ENCODE measurements at places on chromosomes 13 and 19.

DNA sequence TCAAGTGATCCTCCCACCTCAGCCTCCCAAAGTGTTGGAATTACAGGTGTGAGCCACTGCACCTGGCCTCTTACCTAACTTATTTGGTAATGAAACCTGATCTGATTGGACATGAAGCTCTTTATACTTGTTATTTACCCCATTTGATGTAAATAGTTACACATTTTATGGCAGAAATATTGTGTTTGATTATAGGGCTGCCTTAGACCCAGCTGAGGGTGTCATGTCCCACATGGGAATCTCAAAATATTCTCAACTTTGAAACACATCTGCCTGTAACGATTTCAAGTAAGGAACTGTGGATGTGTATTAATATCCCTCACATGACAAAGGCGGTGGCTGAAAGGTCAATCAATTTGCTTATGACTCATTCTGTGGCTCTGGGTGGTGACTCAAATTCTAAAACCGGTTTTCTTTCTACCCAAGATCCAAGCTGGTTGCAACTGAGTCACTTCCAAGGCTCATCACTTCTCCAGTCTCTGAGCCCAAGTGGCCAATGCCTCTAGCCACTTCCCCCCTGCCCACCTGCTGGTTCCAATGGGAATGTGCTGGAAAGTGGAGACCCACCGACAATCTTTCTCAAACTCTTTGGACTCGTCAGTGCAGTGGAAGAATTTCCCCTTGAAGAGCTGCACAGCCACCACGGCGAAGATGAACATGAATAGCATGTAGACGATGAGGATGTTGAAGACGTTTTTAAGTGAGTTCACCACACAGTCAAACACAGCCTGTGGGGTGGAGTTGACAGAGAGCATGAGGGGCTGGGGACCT, 110.9 kb downstream of the IER2 start:
- DNase-seq: peak; percentile 84

- DNase-seq: no peak
Observed at GRCh38 chr13:24851546-24851945, 87.6 kb downstream of the RNF17 start.

DNA sequence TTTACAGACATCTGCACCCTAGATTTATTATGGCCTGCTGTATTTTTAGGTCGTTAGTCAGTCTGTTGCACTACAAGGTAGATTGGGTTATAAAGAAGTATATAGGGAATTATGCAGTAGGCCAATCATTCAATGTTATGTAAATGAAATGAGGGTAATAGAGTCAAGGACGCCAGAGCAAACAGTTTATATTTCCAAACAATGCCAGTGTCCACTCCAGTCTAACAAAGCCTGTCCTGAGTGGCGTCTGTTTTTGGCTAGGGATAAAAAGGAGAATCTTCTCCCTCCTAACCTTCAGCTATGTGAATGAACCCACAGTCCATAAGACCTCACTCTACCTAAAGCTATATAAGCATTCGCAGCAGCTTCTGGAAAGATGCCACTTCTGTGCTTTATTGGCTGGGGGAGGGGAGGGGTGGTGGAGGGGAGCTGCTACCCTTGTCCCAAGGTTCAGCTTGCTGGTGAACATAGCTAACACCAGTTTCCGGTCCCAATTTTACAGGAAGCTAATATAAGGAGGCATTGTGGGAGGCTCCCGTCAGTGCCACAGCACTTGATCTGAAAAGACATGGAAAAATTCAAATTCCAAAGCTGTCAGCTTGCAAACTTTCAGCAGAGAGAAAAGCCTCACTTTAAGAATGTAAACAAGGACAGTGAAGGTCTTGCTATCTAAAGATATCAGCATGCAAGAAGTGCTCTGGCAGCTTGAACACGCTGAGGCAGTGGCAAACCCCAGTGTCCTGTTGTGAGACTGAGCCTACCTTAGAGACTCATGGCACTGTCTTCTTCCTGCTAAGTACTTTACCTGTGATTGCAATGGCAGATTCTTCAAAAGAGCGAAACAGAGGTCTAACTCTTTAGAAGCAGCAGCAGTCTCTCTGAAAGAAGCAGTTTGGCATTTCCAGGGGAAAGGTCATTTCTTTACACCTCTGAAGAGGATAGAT, 369.9 kb downstream of the PCDH9 start:
- DNase-seq: no peak

GRCh38 chr19:39507715-39508364, 7.1 kb upstream of the SELENOV start:
- DNase-seq: no peak

DNA sequence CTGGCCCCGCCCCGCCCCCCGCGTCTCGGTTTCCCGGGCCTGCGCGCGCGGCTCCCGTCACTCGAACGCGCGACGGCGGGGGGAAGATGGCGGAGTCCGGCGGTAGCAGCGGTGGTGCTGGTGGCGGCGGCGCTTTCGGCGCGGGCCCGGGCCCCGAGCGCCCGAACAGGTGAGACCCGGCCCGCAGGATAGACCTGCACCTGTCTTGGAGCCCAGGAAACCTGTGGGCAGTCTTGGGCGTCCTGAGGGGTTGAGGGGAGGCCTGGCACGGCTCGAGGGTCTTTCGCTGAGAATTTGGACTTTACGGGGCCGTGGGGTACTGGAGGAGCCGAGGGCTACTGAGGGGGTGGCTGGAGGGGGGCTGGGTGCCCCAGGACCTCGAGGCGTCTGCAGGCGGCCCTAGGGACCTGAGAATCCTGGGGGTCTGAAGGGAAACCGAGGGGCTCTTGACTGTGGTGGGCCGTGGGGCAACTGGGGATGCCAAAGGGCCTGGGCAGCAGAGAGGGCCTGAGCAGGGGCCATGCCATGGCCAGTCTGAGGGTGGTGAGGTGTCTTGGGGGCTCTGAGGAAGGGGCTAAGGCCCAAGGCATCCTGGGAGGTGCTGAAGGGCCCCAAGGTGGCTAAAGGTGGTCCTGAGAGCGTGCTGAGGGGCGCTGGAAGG, at the start of gene KLHL26:
TSS of gene KLHL26 (plus strand) at position 60 of the 661 bp plus-strand sequence. CDS start at position 87, 27 bp downstream.
- DNase-seq: peak; percentile 82

- DNase-seq: no peak
Observed at GRCh38 chr13:101346161-101346560, 70.1 kb downstream of the NALCN start.

GRCh38 chr13:23384111-23384510, 49.4 kb downstream of the SACS start:
- no peak for DNase-seq

DNA sequence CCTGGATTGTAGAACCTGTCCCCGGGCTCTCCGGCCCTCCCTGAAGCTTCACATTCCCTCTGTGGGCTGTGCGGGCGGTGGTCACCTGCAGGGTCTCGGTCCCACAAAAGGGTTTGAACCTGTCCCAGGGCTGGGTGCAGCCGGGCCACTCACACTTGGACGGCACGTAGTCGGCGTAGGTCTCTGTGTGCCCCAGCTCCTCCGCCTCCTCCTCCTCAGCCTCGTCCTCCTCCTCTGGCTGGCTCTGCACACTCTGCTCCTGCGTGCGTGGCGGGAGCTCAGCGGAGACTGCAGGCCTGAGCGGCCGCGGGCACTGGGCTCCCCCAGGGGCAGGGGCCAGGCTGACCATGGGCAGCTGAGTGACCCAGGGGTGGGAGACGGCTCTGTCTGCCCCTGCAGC, 19.6 kb downstream of the GPX4 start:
- DNase-seq: no peak

DNA sequence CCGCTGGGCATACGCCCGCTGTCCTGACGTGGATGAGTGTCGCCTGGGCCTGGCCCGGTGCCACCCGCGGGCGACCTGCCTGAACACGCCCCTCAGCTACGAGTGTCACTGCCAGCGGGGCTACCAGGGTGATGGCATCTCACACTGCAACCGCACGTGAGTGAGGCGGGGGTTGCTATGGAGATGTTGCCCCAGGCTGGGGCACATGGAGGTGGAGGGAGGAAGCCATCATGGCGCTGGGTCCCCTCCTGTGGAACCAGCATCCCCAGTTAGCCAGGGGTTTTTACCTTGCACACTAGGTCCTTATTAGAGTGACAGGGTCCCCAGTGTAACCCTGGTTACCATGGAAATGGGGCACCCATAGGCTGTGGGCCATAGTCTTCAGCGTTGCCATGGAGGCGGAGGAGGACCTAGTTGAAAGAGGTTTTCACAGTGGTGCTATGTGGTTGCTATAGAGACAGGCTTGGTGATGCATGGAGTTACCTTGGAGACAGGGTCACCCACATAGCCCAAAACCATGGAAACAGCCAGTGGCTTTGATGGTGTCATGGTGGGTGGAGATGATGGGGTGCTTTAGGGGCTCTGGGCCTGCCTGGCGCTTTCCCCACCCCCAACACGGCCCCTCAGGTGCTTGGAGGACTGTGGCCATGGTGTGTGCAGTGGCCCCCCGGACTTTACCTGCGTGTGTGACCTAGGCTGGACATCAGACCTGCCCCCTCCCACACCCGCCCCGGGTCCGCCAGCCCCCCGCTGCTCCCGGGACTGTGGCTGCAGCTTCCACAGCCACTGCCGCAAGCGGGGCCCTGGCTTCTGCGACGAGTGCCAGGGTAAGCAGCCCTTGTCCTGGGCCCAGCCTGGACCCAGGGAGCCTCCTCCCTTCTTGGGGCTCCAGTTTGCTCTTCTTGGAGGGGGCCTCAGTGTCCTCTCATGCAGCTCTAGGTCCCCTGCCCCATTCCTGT, 27.1 kb downstream of the MEGF8 start:
- no peak for DNase-seq

DNA sequence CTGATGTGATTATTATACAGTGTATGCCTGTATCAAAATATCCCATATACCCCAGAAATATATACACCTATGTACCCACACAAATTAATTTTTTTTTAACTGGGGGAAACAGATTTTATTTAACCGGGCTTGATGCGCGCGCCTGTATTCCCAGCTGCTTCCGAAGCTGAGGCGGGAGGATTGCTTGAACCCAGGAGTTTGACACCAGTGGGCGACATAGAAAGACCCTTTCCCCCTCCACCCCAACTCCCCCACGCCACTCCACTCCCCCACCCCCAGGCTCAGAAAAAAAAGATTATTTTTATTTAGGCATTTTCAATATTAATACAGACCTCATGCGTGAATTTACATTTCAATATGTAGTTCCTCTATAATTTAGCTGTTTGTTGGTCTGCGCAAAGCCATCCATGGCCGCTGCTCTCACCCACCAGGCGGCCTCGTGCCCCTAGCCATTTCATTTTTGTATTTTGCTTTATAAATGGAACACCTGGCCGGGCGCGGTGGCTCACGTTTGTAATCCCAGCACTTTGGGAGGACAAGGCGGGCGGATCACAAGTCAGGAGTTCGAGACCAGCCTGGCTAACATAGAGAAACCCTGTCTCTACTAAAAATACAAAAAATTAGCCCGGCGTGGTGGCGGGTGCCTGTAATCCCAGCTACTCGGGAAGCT, 836 bp upstream of the VPS36 start:
- DNase-seq: no peak

DNA sequence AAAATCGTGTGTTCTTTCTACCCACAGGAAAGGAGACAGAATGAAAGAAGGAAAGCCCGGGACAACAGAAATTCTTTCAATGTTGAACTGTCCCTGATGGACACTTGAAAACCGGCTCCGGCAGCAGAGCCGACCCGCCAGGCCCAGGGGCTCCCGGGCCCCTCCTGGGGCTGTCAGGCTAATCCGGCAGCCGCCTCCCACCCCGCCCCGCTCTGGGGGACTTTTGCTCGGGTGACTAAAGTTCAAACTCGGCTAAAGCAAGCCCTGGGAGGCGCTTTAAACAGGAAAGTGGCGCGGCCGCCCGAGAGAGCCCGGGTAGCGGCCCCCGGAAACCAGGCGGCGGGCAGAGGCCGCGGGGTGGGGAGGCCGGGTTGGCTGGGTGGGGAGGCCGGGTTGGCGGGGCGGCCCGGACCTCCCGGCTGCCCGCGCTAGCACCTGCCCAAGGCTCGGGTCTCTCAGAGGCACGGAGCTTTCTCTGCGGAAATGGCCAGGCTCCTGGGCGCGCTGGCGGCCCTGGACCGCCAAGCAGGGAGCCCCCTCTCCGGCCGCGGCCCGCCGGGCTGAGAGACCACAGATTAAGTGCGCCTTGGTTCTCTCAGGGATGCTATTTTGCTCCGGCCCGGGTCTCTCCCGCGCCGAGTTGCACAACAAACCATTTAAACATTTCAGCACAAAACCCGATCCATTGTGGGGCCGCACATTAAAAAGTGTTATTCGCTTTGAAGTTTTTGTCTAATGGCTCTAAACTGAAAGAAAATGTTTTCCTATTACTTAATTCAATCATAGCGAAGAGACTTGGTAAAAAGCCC, 2.6 kb upstream of the GSX1 start:
- no peak for DNase-seq

DNA sequence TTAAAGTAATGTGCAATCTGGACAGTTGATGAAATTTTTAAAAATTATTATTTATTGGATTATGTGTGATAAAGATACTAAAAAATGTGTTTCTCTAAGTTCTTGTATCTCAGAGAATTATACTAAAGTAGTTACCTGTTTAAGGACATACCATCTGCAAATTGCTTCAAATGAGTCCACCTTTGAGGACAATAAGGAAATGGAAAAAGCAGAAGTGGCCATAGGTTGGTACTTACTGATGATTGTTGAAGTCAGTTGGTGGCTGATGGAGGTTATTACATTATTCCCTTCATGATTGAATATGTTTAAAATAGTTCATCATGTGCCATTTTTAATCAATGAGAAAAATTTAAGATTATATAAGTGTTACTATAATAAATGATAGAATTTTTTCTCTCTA, 367.0 kb downstream of the MYO16 start:
- no peak for DNase-seq

GRCh38 chr13:31781064-31781463, 41.7 kb downstream of the RXFP2 start:
- DNase-seq: no peak

- peak; percentile 22 for DNase-seq
Observed at GRCh38 chr19:32543115-32543900, 37.7 kb upstream of the PDCD5 start.

DNA sequence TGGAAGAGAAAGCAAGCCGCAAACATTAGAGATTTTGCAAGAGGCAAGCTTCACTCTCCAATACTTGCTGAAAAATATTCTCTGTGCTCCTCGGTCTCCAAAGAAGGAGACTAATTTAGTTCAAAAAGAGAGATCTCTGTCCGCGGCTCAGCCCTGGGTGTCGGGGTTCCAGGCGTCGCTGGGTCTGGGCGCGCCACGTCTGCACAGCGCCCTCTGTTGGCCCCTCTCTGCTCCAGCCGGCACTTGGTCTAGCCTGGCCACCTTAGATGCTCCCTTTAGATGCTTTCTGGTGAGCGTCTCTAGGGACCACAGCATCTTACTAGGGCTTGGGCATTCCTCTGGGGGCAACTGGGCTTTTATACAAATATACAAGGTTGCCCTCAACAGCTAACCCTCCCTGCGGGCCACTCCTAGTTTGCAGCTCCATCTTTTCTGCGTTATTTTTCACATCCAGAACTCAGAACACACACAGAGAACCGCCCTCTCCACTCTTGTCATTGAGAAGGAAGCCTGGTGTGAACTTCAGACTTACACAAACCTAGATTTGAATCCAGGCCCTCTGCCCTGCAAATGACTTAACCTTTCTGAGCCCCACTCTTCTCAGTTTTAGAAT, 78.3 kb downstream of the CYSLTR2 start:
- DNase-seq: no peak

GRCh38 chr19:50510700-50511068, 307 bp downstream of the JOSD2 start:
- DNase-seq: peak; percentile 50

GRCh38 chr19:7772752-7773291, 9.8 kb downstream of the CLEC4M start:
- no peak for DNase-seq

Measured in H54 (cell line).